ENCODE measurements at places on chromosomes 6 and 20.

GRCh38 chr6:104527311-104527710 lies 332.4 kb downstream of the HACE1 start:
- no peak for DNase-seq

DNA sequence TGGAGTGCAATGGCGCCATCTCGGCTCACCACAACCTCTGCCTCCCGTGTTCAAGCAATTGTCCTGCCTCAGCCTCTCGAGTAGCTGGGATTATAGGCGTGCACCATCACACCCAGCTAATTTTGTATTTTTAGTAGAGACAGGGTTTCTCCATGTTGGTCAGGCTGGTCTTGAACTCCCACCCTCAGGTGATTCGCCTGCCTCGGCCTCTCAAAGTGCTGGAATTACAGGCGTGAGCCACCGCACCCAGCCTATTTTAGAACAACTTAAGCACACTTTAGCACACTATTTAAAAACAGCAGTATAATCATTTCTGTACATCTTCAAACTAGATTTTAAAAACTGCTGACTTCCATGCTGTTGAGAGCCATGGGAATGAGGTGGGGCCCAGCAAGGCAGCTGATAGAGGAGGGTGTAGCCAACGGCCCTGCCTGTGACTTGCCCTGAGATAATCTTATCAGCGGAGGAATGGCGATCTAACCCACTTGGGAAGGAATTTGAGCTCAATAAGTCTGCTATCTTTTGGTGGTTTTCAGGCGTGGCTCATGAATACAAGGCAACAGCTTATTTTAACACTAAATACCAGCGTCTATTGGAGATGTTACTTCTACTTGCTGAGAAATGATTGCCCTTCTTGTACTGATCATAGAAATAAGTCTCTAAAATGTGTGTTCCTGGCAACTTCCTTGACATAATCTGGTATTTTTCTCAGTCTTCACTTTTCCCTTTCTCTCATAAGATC lies 12.1 kb downstream of the ZDHHC14 start:
- no peak for DNase-seq

GRCh38 chr6:21599051-21599696 lies 5.6 kb downstream of the SOX4 start:
- DNase-seq: no peak

- no peak for DNase-seq
These were observed 39.5 kb upstream of the ADGRF5 start for GRCh38 chr6:46961232-46961631.

- no peak for DNase-seq
These were observed 66.4 kb downstream of the STX11 start for GRCh38 chr6:144216668-144217218.

DNA sequence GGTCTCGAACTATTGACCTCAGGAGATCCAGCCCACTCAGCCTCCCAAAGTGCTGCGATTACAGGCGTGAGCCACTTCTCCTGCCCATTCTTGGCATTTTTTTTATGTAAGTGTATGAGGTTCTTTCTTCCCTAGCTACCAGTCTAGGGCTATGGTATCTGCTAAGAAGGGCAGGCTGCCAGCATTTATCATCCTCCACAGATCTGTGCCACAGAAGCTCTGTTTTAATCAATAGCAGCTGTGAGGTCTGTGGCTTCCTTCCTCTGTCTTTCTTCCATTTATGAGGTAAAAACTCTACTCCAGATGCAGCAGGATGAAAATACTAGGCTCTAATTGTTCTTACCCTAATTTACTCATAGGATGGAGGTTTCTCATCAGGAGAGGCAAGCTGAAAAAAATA lies 1382.4 kb upstream of the ADGRB3 start:
- no peak for DNase-seq

DNA sequence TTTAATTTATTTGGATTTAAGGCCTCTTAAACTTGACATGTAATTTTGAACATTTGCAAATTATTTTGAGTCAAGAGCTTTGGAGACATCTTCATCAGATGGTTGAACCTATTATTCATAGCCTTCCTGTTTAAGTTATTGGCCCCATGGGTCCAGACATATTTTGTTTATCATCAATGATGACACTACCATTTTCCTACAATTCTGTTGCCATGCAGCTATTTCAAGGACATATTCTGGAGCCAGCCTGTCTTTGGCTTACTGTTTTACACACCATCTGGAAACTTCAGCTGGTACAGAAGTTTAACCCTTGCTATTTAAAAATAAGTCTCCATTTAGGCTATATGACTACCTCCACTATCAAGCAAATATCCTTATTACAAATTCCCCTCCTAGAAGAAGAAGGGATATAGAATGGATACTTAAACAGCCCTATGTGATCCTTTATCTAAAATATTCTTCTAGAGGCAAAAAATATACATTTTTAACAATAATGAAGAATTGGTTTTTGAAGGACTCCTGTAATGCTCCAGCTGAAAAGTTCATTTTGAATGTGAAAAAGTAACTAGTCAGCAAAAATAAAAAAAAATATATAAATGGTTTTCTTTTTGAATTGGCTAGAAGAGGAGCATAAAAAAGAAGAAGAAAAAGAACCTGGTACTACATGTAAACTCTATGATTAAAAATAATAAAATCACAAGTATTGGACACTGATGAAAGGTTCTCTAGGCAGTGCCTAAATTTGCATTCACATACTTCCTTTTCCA lies 544.0 kb upstream of the HS3ST5 start:
- DNase-seq: no peak

DNA sequence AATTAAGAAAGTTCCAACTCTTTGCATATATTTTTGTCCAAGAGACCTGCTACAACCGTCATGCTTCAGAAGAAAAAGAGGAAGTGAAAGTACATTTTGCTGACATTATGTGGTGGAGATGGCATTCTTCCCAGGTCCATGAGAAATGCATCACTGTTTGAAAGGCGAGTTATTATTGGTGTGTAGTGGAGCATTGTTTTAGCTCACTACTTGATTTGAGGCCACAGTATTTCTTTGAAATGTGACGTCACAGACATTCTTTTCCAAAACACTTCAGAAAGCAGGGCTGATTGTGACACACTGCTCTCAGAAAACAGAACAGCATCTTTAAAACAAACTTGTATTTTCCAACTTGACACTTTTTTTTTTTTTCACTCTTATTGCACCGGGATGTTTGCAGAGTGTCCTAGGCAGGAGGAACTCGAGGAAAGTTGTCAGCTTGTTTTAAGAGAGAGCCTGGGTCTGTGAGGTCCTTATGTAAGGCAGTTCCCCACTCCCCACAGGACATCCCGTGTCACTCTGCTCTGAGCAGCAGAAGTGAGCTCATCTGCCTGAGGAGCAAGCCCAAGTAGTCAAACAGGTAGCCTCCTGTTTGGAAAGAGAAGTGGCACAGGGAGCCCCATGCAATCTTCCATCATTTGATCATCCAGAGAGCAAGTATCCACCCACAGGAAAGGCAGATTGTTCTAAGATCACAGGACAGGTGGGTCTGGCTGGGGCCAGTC lies 1.1 kb downstream of the SPTLC3 start:
- no peak for DNase-seq

GRCh38 chr20:35292504-35293285 lies 470 bp upstream of the FAM83C start:
- no peak for DNase-seq

- DNase-seq: no peak
These were observed 306.8 kb upstream of the FOXQ1 start for GRCh38 chr6:1004885-1005630.

DNA sequence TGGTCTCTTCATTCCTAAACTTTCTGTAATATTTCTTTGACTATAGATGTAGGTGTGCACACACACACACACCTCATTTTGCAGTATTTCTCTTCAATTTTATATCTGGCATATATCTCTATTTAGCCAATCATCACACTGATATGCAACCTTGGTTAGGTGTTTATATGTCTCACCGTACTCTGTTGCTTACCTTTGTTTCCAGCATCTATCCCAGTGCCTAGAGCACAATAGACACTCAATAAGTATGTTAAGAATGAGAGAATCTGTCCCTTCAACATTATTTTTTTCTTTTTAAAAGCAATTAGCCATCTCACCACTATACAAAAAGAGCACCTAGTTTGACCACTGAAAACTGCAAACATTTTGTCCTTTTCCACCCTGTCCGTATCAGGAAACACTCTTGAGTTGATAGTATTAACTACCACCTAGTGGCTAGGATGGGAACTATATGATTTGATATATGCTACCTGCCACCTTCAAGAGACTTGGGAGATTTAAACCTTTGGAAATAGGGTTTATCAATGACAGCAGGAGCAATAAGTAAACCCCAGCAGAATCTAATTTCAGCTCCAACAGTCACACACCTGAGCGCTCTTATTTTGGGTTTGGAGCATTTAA lies 48.7 kb upstream of the RSPO3 start:
- DNase-seq: no peak

GRCh38 chr20:2874456-2874855 lies 1.2 kb downstream of the PTPRA start:
- no peak for DNase-seq

- no peak for DNase-seq
These were observed 112.7 kb upstream of the PRL start for GRCh38 chr6:22409486-22409885.

GRCh38 chr6:79394690-79395089 lies 142.5 kb downstream of the LCA5 start:
- no peak for DNase-seq

- no peak for DNase-seq
These were observed 7.6 kb downstream of the LEMD2 start for GRCh38 chr6:33781131-33781975.

DNA sequence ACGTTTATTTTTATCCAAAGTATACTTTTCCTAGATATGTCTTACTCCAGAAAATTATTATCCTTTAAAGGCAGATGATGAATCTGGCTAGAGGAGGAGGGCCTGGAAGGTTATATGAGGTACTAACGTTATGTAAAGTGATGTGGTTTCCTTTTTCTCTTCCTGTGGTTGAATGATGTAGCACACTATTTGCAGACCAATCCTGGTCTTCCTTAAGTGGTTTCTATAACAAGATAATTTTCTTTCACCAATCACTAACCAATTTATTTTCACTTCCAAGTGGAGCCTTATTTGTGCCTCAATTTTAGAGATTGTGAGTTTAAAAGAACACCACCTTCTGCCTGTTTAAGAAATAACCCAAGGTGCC lies 154.6 kb upstream of the SOX4 start:
- DNase-seq: no peak

DNA sequence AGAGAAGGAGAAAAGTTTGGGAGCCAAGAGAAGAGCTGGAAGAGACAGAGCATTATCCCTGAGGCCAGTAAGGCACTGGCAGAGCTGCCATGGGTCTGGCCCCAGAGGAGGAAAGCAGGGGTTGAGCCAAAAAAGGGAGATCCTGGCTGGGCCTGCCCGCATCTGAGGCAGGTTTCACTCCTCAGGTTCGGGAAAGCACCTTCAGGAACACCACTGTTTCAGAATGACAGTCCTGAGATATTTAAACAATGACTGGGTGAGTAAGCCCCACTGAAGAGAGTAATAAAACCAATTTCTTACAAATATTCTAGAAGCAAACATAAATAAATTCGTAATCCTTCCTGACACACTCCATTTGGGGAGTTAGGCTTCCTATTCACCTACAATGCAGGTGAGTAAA lies 152.2 kb downstream of the BACH2 start:
- no peak for DNase-seq

GRCh38 chr6:42402184-42402583 lies 49.5 kb downstream of the TRERF1 start:
- DNase-seq: no peak

DNA sequence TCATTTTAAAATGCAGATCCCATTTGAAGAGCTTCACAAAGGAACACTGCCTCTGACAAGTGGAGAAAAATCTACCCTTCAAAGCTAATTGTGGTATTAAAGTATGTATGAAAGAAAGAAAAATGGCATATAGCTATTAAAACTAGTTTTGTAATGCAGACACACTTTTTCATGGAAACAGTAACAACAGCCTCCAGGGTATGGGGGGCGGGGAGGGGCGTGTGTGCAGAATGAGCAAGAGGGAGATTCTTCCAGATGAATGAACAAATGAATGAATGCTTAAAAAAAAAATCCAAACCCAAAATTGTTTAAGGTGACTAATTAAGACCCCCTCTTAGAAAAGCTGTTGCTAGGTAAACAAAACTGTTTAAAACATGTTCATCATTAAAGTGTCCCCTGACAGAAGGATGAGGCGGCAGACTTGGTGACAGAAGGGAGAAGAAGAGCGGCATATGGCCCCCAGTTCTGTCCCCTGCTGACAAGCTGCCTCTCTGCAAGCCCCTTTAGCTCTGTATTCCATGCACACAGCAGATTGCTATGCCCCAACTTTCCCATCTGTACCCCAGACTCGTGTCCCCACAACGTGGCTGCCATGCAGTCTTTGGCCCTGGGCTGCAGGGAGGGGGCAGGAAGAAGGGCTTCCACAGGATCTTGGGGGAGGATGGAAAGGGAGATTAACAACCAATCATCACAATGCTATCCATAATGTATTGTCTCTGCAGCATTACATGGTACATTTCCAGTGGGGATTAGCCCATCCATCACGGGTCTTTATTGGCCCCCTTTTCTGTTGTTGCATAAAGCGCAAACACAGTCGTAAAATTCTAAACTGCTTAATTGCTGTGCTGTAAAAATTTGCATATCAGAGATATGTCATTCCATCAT lies 108.4 kb upstream of the OLIG3 start:
- no peak for DNase-seq

- no peak for DNase-seq
These were observed 62.6 kb downstream of the BTBD3 start for GRCh38 chr20:11980263-11980662.

- DNase-seq: no peak
These were observed 162.5 kb downstream of the KHDC1L start for GRCh38 chr6:73062837-73063236.

DNA sequence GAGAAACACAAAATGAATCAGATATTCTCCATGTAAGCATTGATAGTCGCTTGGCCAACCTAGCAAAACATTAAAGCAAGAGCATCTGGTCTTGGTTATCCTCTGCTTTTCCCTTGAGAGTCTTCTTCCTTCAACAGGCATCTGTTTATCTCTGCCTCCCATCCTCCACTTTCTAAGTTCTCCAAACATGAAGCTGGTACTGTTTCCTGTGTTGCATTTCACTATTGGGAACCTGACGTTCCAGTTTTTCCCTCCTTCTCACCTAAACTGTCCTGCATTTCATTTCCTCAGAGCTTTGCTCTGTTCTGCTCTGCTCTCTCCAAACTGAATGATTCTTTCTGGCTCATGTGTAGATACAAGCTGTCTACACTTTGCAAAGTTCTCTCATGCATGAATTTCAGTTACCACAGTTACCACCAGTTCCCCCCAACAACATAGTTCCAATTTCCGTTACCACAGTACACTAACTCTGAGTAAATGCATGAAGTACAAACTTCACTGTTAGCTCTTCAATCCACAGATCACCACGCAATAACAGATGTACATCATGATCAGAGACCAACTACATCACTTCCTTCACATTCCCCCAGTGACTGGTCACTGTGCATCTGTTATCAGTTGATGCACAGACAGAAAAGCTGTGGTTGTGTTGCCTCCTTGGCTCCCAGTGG lies 86.7 kb upstream of the F13A1 start:
- DNase-seq: no peak
